ENCODE measurements at places on chromosomes 3 and 15.

GRCh38 chr15:28919201-28919635, 33.4 kb downstream of the APBA2 start:
- DNase-seq = no peak

DNA sequence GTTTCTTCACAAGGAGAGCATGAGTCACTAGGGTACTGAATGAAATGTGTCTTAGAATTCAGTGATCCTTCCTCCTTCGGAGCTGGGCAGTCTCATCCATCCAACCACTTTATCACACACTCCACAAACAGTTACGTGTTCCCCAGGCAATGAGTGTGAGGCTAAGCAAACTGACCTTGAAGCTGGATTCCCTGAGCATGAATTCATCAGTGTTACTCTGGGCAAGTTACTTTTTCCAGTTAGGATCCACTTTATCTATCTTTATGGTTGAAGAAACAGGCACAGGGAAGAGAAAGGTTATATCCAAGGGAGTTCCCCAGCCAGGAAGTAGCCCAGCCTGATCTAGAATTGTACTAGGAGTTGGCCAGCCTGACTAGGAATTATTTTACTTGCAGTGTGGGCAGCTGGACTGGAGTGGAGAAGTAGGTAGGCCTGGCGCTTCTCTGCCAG, 17.1 kb upstream of the GCNT3 start:
- DNase-seq = no peak

GRCh38 chr3:171383206-171384018, 76.8 kb downstream of the TNIK start:
- DNase-seq = no peak

GRCh38 chr3:194284351-194284750, 66.8 kb downstream of the CPN2 start:
- no peak for DNase-seq

DNA sequence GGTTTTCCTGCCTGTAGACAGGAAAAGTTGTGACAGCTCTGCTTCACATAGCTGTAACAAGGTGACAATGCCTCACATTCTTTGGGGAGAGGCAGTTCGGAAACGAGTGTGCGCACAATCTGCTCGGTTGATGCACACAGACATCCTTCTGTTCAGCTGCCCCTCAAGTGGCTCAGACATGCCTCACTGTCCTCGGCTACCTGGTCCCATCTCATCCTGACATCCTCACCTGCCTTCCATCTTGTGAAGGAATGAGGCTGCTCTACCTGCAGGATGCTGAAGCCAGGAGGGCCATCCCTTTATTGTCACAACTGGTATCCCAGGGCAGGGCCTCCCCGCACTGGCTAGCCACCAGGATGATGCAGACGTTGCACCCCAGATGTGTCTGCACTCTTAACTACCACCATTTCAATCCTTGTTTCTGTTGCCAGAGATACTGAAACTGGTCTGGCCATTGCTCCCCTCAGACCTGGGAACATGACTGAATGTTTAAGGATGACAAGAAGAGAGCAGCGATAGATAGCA, 19.4 kb downstream of the SRPRB start:
- DNase-seq = no peak

DNA sequence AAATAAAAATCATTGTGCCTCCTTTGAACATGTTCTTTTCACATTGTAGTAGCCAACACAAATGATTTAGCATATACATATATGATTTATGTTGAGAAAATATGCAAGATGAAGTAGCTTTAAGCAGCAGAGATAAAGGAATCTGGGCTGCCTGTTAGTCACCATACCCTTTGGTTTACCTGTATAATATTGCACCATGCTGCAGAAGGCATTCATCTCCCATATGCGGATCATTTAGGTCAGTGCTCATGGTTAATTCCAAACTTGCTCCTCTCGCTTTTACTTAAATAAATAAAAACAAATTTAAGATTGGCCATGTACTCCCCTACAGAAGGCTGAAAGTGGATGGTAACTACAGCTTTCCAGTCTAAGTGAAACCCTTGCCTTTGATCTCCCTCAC, 86.7 kb upstream of the TBL1XR1 start:
- no peak for DNase-seq

- no peak for DNase-seq
Observed at GRCh38 chr3:149571381-149571780, 86.4 kb downstream of the WWTR1 start.

DNA sequence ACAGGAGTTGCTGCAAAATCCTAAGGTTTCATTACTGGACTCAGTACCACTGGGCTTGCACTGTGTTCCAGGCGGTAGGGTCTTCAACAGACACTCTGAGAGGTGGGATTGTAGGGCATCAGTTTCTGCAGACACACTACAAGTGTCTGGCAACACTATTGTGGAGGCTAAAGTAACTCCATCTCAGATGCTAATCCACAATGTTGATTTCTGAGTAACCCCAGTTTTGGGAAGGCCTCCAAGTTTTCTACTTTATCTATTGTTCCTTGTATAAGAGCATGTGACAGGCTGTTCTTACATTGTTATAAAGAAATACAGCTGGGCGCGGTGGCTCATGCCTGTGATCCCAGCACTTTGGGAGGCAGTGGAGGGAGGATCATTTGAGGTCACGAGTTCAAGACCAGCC, 2.5 kb upstream of the ABHD5 start:
- no peak for DNase-seq

GRCh38 chr3:4496087-4496452, 2.9 kb downstream of the ITPR1 start:
- DNase-seq = no peak

- no peak for DNase-seq
Observed at GRCh38 chr3:26099692-26100091, 309.8 kb downstream of the OXSM start.

- DNase-seq = no peak
Observed at GRCh38 chr3:121431726-121432517, 113.9 kb downstream of the POLQ start.

DNA sequence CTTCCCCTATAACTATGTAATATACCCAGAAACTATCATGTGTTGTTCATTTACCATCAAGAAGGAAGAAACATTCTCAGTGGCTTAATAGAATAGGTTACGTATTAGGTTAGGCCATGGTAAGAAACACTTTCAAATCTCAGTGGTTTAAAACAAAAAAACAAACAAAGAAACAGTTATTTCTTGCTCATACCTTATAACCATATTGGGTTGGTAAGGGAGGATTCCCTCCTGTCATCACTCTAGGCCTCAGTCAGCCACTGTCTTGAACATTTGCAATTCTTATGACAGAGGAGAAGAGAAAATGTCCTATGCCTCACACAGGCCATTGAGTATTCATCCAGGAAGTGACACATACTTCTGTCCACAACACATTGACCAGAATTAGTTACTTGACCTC, 727.7 kb upstream of the NECTIN3 start:
- no peak for DNase-seq

DNA sequence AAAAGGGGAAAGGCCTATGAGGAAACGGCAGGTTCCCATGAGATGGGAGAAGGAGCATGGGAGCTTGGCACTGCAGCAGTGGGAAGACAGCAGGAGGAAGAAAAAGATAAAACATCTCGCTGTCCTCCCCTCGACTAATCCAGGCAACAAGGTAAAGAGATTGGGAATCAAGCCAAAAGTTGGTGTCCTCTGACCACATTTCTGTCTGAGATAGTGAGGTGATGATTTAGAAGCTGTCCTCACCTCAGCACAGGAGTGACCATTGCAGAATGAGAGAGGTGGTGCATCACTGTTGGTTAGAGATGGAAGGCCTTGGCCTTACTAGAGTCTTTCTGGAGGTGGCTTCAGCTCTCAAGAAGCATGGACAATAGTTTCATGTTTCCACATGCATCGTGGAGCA, 226.6 kb upstream of the CCDC54 start:
- DNase-seq = no peak

DNA sequence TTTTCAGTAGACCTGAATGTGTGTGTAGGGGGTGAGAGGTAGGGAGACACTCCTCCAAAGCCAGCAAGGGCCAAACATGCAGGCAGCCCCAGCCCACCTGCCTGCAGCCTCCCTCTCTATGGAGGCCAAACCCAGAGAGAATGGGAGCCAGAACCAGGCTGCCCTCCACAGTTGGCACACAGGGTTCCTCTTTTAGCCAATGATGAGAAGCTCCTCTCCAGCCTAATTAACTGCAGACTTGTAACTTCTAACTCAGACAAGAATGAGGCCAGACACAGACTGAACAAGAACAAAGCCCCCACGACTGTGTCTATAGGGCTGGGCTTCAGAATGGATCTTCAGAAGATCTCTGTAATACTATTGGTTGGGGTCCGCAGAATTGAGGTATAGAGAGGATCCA, 12.3 kb upstream of the TLE3 start:
- DNase-seq = no peak

- DNase-seq = no peak
Observed at GRCh38 chr3:125267460-125267859, 54.9 kb upstream of the SLC12A8 start.

- no peak for DNase-seq
Observed at GRCh38 chr3:66597308-66597863, 96.6 kb upstream of the LRIG1 start.

DNA sequence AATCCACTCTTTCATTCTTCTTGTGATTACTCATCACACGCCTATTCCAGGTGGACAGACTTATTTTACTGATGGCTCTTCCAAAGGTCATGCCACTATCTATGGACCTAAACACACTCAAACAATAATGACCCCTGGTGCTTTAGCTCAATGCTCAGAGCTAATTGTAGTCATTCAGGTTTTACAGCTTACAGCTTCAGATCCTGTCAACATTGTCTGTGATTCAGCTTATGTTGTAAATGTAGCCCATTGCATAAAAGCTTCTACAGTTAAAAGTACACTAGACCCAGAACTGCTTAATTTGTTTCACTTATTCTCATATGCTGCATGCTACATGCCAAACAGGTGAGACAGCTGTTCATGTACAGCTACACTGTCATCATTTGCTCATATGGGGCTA, 49.2 kb downstream of the LSM3 start:
- DNase-seq = no peak

DNA sequence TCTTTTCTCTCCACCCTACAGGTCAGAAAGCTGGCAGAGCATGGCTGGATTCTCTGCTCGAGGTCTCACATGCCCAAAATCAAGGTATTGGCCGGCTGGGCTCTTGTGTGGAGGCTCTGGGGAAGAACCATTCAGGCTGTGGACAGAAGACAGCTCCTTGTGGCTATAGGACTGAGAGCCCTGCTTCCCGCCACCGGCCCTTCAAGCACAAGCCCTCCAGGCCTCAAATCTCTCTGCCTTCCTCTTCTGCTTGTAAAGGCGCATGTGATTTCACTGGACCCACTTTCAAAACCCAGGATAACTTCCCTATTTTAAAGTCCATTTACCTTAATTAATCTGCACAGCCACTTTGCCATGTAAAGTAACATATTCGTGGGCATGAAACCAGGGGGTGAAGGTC, 36.2 kb upstream of the MGLL start:
- DNase-seq = no peak

DNA sequence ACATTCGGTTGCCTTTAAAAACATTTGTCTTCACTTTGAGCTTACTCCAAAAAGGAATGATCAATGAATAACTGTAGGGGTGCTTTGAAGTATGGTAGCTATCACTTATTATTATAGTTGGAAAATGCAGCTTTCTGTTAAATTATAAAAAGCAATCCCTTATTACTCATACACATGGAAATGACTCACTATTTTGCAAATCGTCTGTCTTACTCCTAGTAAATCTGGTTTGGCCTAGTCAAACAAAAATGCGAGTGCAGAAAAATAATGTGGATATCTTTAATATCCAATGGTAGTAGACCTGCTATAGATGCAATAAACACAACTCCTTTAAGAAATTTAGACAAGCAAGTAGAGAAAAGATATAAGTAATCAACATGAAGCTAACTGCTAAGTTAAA, 112.5 kb downstream of the ZIC1 start:
- no peak for DNase-seq

DNA sequence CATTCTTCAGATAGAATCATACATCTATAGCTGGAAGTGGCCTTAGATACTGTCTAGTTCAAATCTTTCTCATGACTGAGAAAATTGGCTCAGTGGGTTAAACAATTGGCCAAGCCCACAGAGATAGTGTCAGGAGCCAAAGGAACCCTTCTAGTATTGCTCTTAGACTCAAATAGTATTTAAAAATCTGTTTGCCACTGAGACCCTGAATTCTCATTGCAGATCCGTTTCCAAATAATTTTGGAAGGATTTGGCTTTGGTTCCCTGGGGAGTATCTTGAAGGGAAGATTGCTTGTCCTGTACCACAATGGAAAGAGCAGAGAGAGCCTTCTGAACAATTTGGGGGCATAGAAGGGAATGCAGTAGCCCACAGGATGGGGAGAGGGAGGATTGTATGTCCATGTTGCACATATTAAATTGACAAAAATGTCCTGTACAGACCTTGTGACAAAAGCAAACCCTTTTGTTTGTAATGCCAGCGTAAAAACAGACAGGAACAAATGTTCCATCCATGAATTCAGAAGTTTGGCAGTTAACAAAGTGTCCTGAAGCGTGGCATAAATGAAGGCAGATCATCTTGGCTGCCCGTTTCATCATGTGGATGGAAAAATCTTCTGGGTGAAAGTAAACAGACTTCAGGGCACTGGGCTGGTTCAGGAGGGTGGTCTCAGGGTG, 156.4 kb upstream of the RASGRP1 start:
- DNase-seq = no peak

GRCh38 chr3:171950373-171950772, 89.0 kb upstream of the FNDC3B start:
- DNase-seq = no peak

DNA sequence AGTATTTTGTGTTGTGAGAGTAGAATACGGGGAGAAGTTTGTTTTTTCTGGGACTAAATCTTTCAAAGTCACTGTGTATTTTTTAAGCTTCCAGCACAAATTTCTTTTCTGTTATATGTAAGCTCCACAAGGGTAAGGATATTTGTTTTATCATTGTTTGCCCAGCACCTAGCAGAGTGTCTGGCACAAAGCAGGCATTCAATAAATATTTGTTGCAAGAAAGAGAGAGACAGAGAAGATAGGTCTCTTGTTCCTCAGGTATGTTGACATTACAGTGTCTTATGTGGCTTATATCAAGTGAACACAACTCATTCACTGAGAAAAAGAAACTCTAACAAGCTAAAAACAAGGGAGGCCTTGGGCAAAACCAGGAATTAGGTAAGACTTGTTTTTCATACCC, 26.6 kb upstream of the FNDC3B start:
- no peak for DNase-seq

DNA sequence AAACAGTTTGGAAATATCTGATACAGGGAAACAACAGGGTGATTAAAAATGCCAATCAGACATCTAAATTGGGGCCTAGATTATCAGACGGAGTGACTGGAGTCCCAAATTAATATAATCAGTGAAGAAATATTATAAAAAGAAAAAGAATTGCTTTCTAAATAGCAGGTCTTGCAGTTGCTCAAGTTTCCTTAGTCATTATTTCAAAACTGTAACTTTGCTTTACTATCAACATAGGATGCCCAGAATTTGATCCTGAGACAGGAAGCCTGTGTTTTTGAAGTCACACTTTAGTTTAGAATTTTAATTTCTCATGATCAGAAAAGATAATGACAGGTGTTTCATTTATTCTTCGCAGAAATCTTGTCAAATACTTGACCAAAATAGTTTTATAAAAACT, 105.9 kb downstream of the IL1RAP start:
- DNase-seq = no peak

GRCh38 chr15:78209646-78210348, 24.6 kb downstream of the ACSBG1 start:
- DNase-seq = no peak

GRCh38 chr3:181383760-181384159, 328.0 kb upstream of the SOX2 start:
- no peak for DNase-seq
